ENCODE measurements at places on chromosomes 2 and 18.

DNA sequence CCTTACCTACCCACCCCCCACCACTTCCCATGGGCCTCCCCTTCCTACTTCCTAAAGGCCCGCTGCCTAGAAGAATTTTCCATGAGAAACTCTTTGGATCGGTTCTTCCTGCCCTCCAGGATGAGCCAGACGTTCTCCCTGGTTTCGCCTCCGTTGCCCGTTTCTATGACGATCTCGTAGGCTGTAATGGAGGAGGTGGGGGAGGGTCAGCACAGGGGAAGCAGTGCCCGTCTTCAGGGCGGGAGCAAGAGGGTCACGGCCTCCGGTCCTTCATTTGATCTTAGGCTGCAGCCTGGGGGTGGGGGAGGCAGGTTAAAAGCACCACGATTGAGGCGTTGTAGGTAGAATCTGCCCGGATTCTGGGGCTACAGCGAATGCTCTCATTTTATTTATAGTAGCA, 172.0 kb downstream of the LOXHD1 start:
- DNase-seq, result no peak

DNA sequence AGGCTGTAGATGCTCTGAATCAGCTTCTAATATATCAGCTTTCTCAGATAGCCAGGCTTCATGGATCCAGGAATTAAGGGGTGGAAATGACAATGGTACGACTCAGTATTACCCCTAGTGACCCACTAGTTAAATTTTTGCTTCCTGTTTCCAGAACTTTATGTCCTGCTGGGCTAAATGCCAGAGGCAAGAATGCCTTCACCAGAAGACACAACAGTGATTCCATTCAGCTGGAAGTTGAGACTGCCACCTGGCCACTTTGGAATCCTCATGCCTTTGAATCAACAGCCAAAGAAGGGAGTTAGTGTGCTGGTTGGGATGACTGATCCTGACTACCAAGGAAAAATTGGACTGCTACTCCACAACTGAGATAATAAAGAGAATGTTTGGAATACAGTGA, 239.1 kb downstream of the ASXL3 start:
- DNase-seq, result no peak

DNA sequence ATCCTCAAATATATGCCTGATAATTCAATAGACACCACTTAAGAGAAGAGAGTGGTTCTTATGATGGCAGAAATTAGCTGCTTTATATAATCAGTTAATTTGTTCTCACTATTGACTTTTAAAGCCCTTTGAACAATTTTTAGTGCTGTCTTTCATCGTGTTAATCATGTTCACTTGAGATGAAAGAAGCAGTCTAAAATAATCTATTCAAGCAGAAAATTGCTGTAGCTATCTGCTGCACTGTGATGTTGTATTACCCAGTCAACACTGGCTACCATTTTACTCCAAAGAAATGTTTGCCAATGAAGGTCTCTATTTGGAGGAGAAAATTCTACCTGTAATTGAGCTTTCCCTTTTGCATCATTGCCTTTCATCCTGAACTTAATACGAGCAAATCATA, 459.8 kb upstream of the FSIP2 start:
- DNase-seq, result no peak

DNA sequence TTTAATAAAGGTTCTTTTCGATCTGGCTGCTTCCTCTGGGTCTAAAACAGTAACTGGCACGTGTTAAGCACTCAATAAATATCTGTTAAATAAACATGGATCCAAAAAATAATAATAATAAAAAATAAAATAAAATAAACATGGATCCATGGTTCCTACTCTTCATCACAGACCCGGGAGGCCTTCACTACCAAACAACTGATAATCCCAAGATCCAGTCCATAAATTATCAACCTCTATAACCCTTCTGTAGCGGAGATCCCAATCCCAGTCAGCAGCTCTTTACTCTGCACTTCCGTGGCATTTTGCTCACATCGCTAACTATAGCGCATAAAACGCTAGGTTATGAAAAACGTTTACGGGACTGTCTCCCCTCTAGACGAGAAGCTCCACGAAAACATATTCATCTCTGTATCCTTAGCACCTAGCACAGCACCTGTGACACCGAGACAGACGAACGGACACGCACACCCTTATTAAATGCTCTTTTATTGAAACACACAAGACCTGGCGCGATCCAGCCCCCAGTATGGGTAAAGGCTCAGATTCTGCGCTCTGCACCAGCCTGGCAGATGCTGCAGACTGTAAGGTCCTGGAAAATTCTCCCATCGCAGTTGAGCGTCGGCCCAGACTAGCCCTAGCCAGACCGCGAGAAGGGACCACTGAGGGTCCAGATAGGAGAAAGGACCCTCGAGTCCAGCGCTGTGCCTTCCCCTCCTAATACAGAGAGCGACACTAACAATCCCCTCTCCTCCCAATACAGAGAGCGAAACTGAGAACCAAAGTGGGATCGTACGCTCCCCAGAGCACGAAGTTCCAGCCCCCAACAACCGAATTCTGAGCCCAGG, 770 bp downstream of the NBAS start:
- DNase-seq, result no peak

DNA sequence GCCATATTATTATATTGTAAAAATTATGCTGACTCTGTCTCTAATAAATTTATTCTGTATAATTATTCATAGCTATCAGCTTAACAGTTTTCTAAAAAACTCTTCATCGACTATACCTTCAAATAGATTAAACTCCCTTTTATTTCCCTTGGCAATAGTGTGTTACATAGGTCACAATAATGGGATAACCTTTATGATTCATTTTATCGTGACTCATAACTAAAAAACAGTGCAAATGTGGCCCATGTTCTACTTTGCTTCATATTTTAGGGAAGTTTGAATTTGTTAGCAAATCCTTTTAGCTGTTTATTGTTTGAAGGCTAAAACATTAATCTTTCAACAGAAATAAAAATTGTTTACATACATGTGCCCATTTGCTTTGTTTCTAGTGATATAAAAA, 783.2 kb upstream of the CDH2 start:
- no peak for DNase-seq

DNA sequence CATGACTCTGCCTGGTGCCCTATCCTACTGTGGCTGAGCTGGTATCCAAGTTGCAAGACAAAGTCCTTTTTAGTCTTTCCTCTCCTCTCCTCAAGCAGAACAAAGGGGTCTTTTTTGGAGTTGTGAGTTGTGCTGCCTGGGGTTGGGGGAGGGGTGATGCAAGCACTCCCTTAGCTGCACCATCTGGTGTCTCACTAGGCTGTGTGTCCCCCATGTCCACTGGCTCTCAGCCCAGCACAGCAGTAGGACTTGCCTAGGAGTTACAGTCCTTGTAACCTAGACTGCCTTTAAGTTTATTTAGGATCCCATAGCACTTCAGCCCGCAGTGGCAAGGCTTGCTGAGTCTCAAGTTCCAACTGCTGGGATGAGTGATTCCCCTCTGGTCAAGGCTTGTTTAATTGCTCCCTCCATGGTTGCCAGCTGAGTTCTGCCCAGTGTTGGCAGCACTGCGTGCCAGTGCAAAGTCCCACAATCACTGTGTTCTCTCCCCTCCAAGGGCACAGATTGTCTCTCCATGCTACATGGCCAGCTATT, 13.2 kb upstream of the ILKAP start:
- no peak for DNase-seq

DNA sequence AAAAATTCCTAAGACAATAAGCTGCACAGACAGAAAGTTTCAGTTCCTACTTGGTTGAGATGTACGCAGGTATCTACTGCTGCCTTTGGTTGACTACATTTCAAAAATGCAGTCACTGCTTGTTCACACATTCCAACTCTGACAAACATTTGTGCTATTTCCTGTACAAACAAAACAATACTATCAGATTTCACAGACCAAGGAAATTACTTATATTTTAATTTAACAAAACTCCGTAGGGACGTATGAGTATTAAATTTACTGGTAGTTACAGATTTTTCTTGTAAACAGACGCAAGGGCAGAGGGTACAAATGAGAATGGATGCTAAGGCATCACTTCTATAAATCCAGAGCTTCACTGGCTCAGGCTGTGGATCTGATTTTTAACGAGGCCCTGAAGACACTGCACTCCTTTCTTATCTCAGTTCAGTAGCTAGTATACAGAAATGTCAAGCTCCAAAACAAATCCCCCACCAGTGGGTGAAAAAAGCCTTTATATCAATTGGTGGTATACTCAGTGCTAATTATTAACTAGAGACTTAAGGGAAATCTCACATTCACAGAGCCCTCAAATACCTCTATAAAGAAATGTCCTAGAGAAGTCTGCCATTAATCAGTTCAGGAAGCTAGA, 31.7 kb upstream of the TTC32 start:
- no peak for DNase-seq

DNA sequence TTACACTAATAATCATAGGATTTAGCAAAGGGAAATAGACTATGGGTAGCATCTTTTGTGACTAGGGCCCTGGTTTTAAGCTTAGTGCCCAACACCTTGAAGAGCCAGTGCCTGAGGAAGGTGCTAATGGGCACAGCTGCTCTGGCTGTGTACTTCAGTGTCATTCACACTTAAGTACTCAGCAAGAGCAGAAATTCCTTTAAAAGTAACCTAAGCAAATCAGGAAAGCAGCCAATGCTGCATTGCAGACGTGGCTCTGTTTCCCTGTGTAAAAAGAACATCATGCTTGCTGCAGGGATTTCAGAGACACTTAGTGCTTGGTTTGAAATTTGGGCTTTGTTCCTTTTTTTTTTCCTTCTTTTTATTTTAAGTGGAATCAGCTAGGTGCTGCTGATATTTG, 505.4 kb downstream of the SUCLG1 start:
- DNase-seq, result no peak

GRCh38 chr2:234147335-234147861, 96.9 kb downstream of the SPP2 start:
- DNase-seq, result no peak

DNA sequence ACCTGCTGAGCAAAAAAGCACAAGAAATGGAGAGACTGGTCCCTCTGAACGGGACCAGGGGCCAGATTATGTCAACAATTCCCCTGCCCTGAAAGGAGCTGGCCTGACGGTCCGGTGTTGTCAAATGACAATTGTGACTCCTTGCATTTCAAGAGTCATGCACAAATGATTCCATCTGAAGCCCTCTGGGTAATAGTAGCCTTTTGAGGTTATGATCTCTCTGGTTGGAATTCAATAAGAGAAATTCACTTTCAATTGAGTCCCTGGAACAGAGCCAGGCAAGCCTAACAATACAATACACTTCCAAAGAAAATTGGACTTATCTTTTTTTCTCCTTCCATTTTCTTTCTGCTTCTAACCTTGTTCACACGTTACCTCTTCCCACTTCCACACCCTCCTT, 116.9 kb downstream of the C1D start:
- no peak for DNase-seq

DNA sequence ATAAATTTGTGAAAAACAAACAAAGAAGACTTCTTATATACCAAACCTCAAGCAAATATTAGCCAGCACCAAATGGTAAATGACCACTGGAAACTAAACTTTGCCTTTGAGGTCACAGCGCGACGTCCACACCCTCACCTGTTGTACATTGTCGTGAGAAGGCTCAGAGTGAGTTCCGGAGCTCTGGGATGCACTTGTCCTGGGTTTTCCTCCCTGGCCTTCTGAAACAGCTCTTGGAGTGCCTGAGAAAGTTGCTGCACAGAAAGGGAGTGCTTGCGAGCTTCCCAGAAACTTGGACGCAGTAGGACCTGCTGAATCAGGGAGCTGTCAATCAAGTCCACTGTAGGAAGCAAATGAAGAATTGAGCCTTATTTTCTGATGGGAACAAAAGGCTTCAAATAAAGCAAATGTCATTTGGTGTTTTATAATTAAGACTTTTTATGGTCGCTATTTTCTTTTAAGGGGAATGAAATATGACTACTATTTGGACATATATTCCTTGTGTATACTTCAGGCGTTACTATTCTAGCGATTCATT, 11.0 kb downstream of the DYTN start:
- no peak for DNase-seq

DNA sequence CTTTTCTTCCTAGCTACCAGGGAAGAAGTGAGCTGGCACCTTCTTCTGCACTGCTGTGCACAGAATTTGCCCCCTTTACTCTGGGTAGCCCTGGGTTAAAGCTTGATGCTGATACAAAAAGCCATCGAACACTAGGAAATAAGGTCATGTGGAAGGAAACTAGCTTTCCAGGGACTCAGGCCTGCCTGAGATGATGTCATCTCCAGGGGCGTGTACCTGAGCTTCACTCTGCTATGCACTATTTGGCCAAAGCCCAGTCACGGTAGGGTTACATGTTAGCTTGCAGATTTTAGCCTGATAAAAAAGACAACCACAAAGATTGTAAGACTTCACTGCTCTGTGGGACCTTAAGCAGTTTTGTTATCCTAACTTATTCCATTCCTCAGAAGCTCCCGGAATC, 20.4 kb downstream of the EDAR start:
- DNase-seq, result no peak

- DNase-seq, result no peak
Observed at GRCh38 chr18:3902676-3903075, 452.7 kb downstream of the TGIF1 start.

DNA sequence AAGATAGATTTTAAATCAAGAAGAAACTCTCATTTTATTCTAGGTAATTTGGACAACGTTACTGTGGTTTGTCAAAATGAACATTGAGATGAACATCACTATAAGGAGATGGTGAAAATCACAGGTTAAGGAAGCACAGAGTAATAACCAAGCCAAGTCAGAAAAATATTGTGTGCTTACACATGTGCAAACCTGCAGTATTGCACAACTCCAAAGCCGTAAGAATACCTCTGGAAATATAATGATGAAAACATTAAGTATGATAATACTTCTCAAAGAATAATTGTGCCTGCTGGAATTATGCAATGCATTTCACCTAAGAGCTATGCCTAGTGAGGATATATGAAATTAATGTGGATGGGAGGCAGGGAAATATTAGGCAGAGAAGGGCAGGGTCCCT, 21.1 kb upstream of the GALNT5 start:
- DNase-seq, result no peak
